ENCODE measurements at places on chromosomes 4 and X.

- no peak for DNase-seq
These were observed 99.4 kb upstream of the PGRMC2 start for GRCh38 chr4:128386761-128387599.

DNA sequence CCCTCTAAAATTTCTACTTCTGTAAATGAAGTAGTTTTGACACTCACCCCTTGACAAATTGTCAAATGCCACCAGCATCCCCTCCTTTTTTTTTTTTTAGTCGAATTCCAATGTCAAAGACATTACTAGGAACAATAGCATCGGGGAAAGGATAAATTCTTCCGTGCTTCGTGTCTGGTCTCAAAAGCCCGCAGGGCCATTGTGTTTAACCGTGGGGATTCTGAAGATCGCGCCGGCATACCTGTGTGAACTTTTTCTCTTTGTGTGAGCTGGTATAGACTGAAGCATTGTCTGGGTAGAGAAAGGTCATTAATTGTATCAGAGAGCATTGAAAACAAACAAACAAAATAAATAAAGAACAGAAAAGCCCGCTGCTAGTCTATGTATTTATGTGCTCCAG lies 313.9 kb downstream of the ASMT start:
- no peak for DNase-seq

GRCh38 chrX:20244931-20245330 lies 21.8 kb downstream of the RPS6KA3 start:
- no peak for DNase-seq

DNA sequence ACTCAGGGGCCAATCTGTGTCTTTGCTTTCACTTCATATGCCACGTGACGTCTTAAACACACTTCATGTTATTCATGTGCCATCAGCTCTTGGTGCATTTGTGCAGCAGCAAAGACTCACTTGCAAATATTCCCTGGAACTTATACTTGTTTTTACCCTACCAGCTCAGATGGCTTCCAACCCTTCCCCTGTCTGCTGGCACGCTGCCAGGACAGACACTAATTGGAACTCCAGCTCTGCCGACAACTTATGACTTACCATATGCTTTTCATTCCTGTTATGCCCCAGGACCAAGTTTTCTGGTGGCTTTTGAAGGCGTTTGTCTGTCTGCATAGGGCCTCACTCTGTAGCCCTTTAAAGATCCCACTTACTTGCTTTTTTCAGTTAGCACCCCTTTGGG lies 261.7 kb upstream of the GNPDA2 start:
- no peak for DNase-seq

GRCh38 chrX:44843318-44843702 lies 511 bp upstream of the DUSP21 start:
- no peak for DNase-seq

- DNase-seq = no peak
These were observed 9.9 kb downstream of the OGT start for GRCh38 chrX:71542825-71543224.

DNA sequence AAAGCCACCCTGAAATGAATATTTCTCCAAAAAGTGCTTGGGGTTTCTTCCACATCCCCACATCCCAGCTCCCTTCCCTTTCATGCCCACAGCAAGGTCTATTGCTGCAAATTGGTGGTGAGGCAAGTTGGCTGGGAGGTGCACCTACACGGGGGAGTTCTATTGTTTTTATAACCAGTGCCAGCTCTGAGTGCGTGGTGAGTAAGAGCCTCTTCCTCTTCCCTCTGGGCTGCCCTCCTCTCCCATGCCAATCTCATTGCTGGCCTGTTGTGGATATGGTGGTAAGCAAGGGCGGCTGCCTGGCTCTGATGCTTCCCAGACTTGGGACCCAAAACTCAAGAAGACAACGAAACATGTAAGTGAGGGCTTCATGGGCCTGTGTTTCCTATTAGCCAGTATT lies 204.3 kb downstream of the SHROOM3 start:
- no peak for DNase-seq

GRCh38 chrX:150298841-150299551 lies 64.1 kb upstream of the MAMLD1 start:
- no peak for DNase-seq

DNA sequence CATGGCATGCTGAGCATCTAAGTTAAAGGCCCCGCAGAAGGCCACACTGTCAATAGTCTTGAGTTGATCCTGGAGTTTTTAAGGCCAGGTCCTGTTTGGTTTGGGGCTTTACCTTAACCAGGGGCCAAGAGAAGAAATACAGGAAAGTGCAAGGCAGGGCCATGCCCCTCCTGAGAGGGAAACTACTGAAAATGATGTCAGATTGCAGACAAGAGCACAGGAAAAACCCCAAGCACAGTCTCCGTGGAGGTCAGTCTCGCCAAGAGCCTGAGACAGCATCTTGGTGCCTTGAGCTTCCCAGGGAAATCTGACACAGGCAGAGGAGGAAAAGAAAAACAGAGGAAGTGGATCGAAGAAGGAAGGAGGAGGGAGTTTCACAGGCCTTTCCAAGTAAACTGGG lies 32.2 kb upstream of the GATB start:
- no peak for DNase-seq

GRCh38 chr4:53734584-53735353 lies 143.5 kb upstream of the LNX1 start:
- DNase-seq = no peak

DNA sequence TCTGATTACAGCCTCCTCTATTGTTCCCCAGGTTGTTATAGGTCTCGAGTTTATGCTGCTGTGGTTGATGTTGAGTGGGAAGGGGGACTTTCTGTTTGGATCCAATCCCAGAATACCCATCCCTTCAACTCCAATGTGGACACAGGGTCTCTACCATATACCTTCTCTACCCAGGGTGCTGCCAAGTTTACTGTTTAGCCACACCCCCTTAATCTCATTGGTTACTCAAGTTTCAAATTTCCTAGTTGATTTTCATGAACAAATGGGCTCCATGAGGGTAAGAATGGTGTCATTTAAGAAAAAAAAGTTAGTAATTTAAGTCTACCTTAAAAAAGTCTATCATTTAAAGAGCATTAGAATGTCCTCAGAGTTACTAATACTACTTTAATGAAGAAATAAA lies 3.6 kb upstream of the SPP1 start:
- no peak for DNase-seq

GRCh38 chr4:180637616-180638015 lies 1605.6 kb upstream of the TENM3 start:
- no peak for DNase-seq

GRCh38 chr4:152072001-152072485 lies 311.2 kb upstream of the GATB start:
- no peak for DNase-seq

- DNase-seq = no peak
These were observed 394.5 kb downstream of the RAB28 start for GRCh38 chr4:13089659-13089998.

- DNase-seq = no peak
These were observed 12.5 kb upstream of the S100P start for GRCh38 chr4:6681191-6681590.

DNA sequence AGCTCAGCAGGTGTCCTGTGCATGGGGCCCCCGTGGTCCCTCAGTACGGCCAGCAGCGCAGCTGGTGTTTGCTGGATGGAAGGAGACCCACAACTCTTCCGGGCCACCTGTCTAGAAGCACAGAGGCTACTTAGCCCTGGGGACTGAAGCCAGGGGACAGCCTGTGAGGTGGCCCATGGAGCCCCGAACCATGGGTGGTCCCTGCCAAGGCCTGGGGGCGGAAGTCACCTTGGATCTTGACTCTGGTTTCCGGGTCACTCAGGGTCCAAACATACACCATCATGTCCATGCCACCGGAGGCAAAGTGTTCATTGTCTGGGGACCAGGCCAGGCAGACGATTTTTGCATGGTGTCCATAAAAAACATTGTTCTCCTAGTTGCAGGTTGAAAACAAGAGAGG lies 39.5 kb downstream of the WDR1 start:
- no peak for DNase-seq

- DNase-seq = no peak
These were observed 23.4 kb upstream of the RHOH start for GRCh38 chr4:40173470-40173875.

- no peak for DNase-seq
These were observed 64.5 kb downstream of the ARL9 start for GRCh38 chr4:56570041-56570440.

DNA sequence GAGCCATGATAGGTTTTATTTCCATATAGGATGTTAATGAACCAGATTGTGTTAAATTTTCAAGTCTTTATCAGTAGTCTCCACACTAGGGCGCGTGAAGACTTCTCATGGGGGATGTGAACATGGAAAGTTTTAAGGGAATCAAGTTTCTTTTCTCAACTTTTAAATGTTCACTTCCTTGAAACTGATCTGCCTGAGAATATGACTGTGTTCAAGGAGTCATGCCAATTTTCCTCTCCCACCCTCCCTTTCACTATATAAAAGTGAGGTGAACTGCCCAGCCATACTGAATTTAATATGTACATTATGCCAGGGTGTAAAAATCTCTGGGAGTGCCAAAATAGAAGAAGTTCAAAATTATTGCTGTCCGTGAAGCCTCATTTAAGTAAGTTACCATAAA lies 30.4 kb upstream of the HPGDS start:
- DNase-seq = no peak

DNA sequence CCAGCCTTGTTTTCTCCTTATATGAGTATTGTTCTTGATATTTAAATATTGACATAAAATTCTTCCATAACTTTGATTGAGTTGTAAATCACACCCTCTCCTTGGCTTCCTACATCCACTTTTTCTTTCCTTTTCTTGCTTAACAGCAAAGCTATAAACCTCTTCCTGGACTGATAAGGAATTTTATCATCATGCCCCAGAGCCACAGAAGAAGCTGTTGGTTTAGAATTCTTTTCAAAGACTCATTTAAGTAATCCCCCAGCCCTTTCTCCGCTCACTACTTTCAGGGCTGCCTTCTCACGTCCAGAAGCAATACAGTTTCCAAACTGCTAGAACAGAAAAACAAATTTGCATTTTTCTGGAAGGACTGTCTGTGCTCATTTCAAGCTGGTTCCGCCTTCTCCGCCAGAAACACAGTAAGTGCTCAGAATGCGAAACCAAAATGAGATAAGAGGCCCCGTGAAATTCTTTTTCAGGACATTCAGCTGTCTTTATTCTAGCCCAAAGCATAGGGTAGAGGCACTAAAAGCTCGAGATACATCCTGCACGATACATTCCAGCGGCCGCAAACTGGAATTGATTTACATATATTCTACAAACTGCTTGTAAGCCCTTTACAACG lies 849 bp downstream of the MID1 start:
- DNase-seq = no peak

GRCh38 chr4:15586066-15586465 lies 69.1 kb downstream of the FBXL5 start:
- DNase-seq = no peak

GRCh38 chrX:11267425-11267824 lies 25.8 kb upstream of the AMELX start:
- no peak for DNase-seq

- DNase-seq = peak; percentile 80
These were observed 17.2 kb upstream of the RNF212 start for GRCh38 chr4:1130316-1131186.

- DNase-seq = no peak
These were observed 46.5 kb upstream of the CPLX1 start for GRCh38 chr4:872241-872981.

- DNase-seq = no peak
These were observed 3.1 kb downstream of the DCAF16 start for GRCh38 chr4:17807446-17807845.

DNA sequence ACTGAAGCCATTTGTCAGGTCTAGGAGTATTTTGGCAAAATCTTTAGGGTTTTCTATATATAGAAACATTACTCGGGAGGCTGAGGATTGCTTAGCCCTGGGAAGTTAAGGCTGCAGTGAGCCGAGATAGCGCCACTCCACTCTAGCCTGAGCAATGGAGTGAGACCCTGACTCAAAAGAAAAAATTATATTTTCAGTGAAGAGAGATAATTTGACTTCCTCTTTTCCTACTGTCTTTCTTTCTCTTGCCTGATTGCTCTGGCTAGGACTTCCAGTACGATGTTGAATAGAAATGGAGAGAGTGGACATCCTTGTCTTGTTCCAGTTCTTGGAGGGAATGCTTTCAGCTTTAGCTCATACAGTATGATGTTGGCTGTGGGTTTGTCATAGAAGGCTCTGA lies 44.4 kb downstream of the UCHL1 start:
- DNase-seq = no peak

- no peak for DNase-seq
These were observed 10.8 kb downstream of the JAKMIP1 start for GRCh38 chr4:6189511-6189910.

- DNase-seq = no peak
These were observed 133.7 kb downstream of the FAM53A start for GRCh38 chr4:1550122-1551070.

Measured in ecto neural progenitor cell (in vitro differentiated cells).